T-cell (primary cell): ENCODE measurements at places on chromosomes 6 and 20.

- no peak for DNase-seq
These were observed 58.5 kb downstream of the PCNA start for GRCh38 chr20:5061213-5061612.

DNA sequence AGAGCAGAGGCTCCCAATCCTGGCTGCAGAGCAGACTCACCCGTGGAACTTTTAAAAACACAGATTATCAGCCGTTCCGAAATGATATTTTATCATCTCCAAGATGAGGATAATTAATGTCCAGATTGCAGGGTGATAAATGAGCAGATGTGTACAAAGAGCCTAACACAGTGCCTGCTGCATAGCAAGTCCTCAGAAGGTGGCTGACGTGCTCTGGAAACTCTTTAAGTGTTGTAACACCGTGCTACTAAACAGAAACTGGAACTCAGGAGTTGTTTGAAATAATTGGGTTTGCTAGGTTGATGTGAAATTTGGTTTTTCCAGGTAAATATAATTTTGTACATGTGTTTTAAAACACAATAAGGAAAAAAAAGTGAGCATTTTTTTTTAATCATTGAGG, 118.0 kb downstream of the ARMC2 start:
- DNase-seq = no peak

- no peak for DNase-seq
These were observed 3.3 kb downstream of the ZGPAT start for GRCh38 chr20:63711085-63711645.

GRCh38 chr6:118350881-118351430, 197.1 kb upstream of the PLN start:
- DNase-seq = no peak

- no peak for DNase-seq
These were observed 124.8 kb downstream of the HDGFL1 start for GRCh38 chr6:22694092-22694724.

DNA sequence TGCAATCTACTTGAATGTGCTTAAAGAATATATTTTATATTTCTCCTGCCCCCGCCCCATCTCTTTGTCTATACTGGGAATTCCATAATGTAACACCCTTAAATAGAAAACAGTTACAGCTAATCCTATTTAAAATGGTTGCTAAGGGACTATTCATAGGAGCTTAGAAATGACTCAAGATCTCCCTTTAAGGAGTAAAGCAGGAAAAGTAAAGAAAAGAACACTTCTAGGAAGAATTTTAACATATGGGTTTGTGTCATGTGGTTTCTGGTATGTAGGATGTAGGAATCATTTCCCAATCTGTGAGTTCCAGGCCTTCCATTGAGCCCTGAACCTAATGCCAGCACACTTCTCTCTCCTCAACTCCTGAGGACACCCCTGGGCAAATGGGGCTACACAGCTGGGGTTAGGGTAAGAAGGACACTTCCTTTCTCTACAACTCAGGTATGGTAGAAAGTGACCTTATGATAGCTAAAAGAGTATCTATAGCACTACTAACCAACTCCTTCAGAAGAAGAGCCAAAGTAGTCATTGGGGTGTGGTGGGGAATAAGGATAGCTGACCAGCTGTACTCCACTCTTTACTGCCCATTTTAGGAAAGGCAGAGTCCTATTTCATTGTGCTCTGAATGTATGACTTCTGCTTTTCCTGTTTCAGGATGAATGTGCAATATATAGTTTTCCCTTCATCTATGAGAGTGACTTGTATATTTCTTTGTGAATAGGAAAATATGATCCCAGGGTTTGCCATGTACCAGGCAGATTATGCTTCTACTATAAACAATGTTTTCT, 27.3 kb downstream of the RIMS1 start:
- no peak for DNase-seq

GRCh38 chr6:84808491-84809061, 44.2 kb upstream of the TBX18 start:
- no peak for DNase-seq

- no peak for DNase-seq
These were observed 1211.1 kb upstream of the GJE1 start for GRCh38 chr6:140921366-140922226.

GRCh38 chr20:59650418-59650817, 46.1 kb downstream of the PHACTR3 start:
- DNase-seq = no peak

- DNase-seq = no peak
These were observed 18.3 kb downstream of the RTN4IP1 start for GRCh38 chr6:106611030-106611429.

- DNase-seq = no peak
These were observed 248.4 kb upstream of the HSF2 start for GRCh38 chr6:122151066-122151465.

GRCh38 chr6:116073765-116074440, 13.2 kb upstream of the FRK start:
- no peak for DNase-seq

DNA sequence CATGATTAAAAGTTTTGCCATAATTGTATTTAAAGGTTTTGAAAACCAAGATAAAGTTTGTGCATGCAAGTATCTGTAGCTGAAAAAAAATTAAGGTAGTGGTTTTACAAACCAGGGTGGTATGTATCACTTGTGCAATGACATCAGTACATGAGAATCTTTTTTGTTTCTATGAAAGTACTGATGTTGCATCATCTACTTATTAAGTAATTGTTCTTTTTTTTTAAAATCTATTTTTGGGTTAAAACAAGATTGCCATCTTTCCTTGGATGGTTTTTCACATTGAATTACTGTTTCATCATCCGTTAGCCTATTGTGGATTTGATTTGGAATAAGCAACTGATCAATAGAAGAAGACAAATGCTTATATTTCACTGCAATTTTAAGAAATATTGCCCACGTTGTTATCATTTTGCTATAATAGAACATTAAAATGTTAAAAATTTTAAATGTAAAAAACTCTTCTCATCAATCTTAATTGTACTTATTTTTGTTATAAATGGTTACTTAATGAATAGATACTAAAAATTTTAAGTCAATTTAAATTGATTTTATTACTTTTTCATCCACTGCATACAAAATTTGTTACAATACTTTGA, 39.8 kb upstream of the TAGAP start:
- no peak for DNase-seq

DNA sequence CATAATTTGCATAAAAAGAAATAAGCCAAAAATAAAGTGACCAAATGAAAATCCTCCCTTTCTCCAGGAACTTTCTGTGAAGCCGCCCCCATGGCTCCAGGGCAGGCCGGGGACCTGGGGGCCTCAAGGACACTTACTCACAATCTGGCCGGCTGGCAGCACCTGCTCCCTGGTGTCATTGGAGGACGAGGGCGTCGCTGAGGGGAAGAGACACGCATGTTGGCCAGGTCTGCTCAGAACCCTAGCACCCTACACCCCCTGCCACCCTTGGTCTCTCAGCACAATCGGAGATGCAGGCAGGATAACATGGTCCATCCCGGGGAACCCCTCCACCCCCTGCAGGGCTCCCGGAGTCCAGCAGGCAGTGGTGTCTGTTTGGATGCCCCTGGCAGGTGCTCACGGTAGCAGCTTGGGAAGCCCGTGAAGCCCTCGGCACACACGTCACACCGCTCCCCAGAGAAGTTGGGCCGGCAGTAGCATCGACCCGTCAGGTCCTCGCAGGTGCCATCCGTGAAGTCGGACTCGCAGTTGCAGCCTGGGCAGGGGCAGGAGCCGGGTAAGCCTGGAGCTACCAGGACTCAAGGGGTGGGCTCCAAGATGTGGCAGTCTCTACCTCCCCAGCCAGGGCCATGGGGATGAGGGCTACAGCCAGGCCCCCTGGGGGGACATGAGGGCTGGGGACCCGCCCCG, 21.3 kb downstream of the LAMA5 start:
- DNase-seq = no peak

DNA sequence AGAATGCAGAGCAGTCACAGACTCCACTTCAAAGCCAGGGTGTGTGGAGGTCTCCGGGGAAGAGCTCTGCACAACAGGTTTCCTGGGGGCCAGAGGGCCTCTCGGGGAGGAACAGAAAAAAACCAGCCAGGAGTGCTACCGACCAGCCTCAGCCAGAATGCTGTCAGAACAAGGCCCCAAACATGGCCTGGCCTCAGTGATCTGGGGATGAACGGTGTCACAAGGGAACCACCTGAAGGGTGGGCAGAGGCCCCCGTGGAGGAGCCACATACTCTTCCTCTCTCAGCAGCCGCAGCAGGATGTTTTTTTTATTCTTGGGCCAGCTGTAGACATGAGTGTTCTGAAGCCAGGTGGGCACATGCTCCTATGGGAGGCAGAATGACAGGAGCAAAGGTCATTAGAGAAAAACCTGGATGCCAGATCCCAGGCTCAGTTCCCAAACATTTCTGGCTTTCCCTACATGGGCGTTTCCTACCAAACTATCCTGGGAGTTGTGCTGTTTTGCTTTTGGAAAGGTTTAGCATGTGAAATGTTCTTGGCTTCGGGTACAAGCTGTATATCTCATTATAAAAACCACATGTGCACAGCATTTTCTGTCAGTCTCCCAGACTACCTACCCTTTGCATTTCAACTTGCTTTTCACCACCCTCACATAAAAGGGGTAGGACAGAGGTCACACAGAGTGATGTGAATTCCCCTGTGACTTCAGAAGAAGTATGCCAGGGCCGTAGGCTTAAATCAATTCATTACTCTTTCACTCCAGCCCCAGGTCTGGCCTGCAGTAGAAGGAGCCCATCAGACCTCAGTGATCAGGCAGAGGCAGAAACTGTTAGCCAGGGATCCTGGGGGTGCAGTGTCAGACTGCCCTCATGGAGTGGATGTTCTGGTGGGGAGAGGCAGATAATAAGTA, 46.2 kb downstream of the TRAF3IP2 start:
- DNase-seq = no peak

DNA sequence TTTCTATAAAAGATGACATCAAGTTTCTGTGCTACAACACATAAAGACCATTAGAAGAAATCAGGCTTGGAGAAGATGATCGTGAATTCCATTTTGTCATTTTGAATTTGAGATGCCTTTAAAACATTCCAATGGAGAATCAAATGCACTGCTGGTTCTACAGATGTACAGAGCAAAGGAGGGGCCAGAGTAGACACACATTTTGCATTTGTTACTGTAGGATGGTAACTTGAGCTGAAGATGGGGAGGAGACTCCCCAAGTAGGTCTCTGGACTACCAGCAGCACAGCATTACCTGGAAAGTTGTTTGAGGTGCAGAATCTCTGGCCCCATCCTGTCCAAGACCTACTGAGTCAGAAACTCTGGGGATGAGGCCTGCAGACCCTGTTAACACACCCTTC, 121.6 kb upstream of the RALGAPA2 start:
- no peak for DNase-seq

DNA sequence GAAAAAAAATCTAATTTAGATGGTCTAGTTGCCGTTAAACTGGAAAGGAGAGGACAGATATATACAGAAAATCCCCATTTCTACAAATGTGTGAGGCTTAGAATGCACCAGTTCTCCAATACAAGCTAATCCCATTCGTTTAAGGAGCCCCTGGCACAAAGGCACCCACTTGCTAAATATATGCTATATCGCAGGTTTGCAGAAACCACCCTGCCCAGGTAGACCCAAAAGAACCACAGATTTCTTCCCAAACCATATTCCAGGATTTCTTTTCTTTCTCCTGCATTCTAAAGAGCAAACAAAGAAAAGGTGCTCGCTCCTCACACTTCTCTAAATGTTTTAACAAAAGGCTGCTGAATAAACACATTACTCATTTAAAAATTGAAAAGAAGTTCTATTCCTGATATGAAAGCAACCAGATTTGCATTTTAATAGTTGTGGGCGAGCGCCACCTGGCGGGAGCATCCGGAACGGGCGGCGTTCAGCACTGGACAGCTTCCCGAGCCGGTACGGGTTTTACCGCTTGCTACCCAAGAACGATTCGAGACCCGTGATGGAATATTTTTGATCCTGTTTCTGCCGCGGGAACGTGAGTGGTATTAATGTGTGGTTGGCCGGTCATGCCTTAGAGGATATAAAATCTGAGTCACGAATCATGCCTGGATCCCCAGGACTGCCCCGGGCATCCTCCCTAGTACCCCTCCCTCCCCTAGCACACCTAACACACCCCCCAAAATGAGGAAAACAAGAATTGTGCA, 2.1 kb downstream of the PTPRT start:
- DNase-seq = no peak

DNA sequence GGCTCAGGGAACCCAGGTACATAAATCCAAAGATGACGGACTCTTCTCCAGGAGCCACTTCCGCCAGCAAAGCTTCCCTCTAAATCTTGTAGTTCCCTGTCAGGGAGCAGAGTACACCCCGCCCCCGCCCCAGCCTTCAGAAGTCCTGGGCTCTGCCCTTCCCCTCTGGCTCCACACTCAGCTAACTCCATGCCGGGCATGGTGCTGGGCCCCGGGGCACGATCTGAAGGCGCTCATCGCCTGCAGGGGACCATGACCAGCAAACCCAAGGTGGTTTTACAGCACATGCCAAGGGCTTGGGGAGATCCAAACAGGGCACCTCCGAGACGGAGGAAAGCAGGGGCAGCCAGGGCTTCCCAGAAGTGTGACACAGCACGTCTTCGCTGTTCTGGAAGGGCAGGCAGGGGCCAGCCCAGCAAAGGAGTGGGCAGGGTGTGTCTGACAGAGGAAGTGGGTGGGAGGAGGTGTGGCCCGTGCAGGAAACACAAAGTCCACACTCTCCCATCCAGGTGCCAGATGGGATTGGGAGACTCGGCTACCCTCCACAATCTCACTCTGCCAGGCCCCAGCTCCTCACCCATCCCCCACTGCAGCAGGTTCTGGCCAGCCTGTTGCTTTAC, 41.6 kb upstream of the SLC22A2 start:
- no peak for DNase-seq

- DNase-seq = no peak
These were observed 140.0 kb upstream of the SGK1 start for GRCh38 chr6:134457941-134458340.

DNA sequence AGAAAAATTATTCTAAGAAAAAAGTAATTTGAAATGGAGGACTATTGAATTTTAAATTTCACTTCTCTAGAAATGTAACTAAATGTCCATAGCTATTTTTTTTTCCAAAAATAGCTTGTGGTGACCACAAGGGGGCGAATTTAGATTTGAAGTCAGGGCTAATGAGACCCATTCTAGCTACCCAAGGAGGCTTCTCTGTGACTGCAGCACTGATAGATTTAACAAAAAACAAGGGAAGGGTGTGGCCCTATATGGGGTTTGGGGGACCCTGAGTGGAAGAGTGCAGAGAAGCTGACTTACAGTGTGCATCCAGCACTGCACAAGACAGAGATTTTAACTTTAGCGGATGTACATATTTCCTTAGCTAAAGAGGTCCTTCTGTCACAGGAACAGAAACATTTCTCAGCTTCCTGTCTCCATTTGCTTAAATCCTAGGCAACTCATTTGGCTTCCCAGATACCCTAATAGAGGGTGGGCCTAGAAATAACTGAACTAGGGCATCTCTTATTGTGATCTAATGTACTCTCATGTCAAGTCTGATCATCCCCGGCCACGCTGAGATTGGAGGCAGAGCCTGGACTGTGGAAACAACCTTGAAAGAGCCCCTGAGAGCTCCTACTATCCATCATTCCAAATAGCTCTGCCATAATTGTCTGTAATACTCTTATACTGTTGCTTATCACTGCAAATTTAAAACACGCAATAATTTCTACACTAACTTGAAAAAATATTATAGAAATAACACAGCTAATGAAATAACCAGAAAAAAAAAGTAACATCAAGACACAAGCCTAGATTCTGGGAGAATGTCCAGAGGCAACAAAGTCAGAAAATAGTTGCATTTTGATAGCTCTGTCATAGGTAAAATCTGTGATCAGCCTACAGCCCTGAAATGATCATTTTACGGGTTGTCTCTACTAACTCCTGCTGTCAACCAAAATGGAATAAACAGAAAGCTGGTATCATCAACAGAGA, 93.6 kb downstream of the SNAP91 start:
- no peak for DNase-seq
